ENCODE measurements at places on chromosomes 2 and 18.

GRCh38 chr2:57368190-57368589 lies 678.4 kb upstream of the VRK2 start:
- DNase-seq: no peak

- no peak for DNase-seq
Observed at GRCh38 chr2:98704499-98705332, 26.2 kb downstream of the MGAT4A start.

DNA sequence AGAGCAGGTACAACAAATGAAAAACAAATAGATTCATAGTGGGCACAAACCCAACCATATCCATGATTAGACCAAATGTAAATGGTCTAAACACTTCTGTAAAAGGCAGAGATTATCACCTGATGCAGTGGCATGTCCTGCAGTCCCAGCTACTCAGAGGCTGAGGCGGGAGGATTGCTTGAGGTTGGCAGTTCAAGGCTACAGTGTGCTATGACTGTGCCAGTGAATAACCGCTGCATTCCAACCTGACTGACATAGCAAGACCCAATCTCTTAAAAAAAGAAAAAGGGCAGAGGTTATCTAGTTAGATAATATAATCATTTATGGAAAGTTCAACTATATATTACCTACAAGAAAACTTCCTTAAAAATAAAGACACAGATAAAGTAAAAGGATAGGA lies 21.3 kb upstream of the SLC3A1 start:
- DNase-seq: no peak

DNA sequence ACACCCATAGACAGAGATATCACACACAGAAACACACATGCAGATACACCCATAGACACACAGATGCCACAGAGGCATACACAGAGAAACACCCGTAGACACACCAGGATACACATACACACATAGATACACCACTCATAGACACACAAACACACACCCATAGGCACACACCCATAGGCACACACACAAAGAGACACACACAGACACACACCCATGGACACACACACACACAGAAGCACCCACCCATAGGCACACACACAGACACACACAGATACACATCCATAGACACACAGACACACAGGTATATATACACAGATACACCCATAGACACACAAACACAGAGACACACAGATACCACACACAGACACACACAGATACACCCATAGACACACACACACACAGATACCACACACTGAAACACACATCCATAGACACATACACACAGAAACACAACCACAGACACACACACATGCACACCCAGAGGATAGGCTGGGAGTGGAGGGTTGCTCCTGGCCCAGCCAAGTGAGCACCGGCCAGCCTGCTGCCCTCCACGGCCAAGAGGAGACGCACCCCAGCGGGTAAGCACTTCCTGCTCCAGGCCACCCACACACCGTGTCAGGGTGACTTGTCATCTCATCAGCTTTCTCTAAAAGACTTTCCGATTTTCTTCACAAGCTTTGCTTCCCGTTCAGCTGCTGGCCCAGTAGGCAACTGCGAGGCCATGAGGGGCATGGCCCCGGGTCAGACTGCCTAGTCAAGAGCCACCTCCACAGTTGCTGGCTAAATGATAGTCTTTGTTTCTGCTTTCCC lies 14.1 kb upstream of the CNNM3 start:
- DNase-seq: no peak

GRCh38 chr18:10006311-10006893 lies 92.6 kb downstream of the VAPA start:
- DNase-seq: peak; percentile 33

DNA sequence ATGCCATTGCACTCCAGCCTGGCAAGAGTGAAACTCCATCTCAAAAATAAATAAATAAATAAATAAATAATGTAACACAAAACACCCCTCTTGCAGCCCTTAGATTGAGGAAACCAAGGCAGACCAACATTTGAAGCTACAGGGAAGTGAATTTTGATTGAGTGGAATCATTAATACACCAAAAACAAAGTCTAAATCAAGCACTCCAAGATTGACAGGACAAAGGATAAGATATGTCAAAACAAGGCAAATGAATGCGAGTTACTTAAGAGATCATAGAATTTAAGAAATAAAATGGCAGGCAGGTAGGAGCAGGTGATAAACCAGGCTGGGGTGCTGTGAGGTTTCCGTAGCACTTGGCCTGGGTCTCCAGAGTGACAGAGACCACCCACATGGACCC lies 54.9 kb upstream of the RAB12 start:
- no peak for DNase-seq

DNA sequence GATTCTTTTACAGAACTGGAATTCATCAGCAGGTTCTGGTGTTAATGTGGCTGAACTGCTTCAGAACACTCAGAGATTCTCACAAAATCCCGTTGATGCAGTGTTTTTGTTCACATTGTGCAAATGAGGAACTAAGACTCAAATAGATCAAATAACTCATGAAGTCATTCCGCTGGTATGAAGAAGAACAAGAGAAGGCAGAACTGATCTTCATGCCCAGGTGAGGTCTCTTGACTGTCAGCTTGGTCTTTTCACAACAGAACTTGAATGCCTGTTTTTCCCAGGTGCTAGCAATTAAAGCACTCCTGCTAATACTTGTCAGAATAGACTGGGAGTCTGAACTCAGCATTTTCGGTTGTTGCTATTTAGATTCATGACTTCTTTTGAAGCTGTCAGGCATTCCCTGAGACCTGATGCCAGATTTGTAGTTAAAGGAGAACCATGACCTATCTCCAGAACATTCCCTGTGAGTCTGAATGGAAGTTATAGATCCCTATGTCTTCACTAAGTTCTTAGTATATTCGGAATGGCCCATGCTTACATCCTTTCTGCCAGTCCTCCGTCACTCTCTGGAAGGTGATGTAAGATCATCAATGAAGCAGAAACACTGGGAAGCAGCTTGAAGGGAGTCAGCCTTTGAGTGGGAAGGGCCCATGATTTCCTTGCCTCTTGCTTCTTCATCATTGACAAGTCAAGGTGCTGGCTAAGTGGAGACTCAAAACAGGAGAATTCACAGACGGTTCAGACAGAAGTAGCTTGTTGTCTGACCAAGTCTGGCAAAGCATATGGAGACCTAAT lies 155.7 kb downstream of the MTCL1 start:
- DNase-seq: no peak

GRCh38 chr2:165401285-165401852 lies 68.1 kb upstream of the CSRNP3 start:
- DNase-seq: peak; percentile 57

DNA sequence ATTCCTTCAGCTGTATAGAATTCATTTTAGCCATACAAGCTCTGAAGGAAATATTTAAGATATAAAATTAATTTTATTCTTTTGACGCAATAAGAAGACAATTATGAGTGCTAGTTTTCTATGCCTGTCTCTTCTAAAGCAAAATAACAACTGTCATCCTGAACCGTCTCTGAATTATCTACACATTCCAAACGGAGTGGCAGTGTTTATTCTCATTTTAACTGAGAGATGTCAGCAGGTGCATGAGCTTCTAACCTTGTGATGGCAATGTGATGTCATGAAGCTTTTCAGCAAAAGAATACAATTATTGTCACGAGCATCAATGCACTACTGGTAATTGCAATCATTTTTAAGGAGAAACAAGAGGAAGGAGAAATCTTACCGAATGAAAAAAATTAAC lies 274.8 kb downstream of the SPAG16 start:
- DNase-seq: no peak

DNA sequence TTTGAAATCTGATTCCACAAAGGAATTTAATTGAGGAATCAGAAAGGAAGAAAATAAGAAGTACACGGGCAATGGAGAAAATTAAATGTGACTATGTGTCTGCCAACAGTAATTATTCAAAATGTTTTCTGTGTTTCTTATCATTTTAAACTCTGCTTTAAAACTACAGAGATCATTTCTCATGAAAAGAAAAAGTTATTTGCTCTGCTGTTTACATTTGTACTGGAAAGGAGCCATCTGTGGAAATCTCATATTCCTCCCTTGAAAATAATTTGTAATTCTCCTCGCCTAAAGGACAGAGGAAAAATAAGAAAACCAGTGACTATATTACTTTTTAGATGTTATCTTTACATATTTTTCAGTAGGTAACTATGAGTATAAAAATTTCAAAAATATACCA lies 181.9 kb upstream of the MEIS1 start:
- DNase-seq: no peak

- peak; percentile 97 for DNase-seq
Observed at GRCh38 chr2:215435870-215436704, at the start of gene FN1. Gene FN1 (minus strand): TSS chr2:215436068. CDS start chr2:215435802, 266 bp downstream.

GRCh38 chr2:86291328-86291662 lies 46.1 kb downstream of the REEP1 start:
- DNase-seq: no peak

DNA sequence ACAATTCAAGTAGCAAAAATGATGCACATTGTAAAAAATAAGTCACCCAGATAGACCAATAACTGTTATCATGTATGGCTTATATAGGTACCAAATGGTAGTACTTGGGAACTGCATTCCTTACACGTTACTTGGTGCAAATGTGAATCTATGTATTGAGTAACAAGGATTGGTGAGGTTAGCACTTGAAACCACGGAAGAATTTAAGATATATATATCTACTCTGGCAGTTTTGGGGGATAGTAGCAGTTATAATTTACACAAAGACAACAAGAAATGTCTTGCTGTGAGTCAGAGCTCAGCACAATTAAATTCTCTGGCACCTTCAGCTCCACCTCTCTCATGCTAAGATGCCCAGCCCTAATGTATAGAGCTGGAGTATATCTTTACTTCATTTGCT lies 359.4 kb upstream of the RAB12 start:
- no peak for DNase-seq

DNA sequence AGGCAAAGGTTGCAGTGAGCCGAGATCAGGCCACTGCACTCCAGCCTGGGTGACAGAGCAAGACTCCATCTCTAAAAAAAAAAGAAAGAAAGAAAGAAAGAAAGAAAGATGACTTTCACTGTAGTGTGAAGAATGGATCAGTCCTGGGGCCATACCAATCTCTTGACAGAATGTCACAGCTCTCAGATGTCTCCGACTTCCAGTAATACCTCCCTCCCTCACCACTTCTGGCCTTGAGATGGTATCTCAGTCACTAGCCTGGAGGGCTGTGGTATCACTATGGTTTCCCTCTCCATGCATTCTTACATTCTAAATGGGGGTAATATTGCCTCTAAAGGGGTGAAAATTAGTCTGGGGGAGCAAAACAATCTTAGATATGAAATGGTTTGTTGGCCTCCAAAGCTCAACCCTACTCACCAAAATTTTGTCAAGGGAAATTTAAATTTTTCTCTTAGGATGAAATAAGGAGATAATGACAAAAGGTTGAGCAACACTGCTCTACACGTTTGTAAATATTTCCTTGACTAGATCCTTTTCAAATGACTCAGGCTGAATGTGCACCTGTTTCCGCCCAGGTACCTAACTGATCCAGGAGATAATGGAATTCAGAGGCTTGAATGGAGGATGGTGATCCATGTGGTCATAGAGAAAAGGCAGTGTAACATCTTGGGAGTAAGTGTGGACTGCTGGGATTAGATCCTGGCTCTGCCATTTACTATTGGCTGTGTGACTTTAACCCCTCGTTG lies 19.9 kb upstream of the SPRED2 start:
- no peak for DNase-seq

- no peak for DNase-seq
Observed at GRCh38 chr2:176370467-176371171, 101.4 kb downstream of the MTX2 start.

- no peak for DNase-seq
Observed at GRCh38 chr18:78645216-78645615, 334.4 kb upstream of the SALL3 start.

DNA sequence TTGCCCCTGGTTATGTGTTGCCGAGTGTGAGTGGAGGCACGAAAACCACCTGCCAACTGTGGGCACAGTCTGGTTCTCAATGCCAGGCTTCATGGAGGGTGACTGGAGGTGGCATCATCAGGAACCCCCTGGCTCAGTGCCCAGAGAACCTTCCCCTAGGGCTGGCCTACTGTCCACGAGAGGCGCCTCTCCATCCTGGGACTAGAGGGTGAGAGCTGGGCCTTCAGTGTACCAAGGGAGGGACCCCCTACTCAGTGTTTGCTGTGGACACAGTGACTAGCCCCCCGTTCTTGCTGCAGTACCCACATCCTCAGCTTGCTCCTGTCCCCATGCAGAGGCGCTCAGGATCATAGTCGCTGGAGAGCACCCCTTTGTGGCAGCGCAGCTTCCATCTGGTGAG lies 202.6 kb downstream of the HDAC4 start:
- DNase-seq: no peak

DNA sequence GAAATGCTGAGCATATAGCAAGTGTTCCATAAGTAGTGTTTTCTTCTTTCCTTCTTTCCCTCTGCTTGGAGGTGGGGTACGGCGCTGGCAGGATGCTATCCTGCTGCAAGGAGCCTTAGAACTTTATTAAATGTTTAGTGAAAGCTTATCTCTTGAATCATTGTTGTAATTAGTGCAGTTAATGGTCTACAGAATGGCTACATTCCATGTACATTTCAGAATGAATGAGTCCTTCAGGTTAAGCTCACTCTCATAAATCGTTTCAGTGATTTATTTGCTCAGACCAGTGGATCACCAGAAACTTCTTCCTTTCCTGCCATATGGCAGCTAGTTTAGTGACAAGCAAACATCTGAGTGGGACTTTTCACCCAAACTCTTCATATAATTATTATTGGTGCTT lies 3.3 kb upstream of the YWHAQ start:
- no peak for DNase-seq

DNA sequence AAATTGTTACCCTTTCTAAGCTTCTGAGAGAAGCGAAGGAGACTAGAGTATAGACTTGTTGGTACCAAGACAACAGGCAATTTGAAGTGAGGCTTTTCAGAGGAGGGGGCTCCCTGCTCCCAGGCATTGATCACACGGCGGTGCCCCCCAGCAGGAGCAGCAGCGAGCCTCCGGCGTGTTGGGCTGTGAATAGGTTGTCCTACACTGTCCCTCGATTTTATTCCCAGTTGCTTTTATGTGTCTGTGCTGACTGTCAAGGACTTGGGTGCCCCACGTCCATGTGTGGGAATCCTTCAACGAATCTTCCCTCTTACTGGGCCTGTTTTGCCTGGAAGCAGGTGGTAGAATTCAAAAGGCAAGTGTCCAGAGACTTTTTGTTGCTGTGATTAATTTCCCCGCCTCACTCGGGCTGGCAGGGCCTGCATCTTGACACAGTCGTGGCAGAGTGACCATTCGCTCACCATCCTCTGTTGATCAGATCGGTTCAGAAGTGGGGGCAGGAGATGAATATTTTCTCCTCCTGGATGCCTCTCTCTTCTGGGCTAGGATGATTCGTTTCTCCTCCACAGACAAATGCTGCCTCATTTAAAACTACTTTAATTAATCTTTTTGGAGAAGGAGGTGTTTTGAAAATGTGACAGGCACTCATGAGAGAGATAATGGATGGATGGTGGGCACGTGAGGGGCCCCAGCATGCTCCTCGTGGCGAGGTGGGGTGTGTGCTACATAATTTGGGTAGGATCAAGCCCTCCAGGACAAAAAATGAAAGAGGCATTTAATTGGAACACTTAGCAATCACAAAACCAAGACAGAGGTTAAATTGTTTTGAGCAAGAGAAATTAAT lies 77.6 kb downstream of the SMIM21 start:
- no peak for DNase-seq

- peak; percentile 31 for DNase-seq
Observed at GRCh38 chr2:154375579-154375931, 322.9 kb upstream of the KCNJ3 start.
